ENCODE measurements at places on chromosomes 4 and X.
A peak's percentile ranks its signal among the peaks of the same experiment; 100 is the strongest.

- DNase-seq = no peak
Measured at GRCh38 chr4:114663083-114663482, 64.5 kb downstream of the UGT8 start.

DNA sequence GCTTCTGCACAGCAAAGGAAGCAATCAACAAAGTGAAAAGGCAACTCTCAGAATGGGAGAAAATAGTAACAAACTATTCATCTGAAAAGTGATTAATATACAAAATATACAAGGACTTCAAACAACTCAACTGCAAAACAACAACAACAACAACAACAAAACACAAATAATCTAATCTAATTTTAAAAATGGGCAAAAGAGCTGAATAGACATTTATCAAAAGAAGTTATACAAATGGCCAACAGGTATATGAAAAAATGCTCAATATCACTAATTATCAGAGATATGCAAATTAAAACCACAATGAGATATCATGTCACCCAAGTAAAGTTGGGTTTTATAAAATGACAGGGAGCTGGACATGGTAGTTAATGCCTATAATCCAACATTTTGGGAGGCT, 602.8 kb upstream of the DIAPH2 start:
- DNase-seq = no peak

DNA sequence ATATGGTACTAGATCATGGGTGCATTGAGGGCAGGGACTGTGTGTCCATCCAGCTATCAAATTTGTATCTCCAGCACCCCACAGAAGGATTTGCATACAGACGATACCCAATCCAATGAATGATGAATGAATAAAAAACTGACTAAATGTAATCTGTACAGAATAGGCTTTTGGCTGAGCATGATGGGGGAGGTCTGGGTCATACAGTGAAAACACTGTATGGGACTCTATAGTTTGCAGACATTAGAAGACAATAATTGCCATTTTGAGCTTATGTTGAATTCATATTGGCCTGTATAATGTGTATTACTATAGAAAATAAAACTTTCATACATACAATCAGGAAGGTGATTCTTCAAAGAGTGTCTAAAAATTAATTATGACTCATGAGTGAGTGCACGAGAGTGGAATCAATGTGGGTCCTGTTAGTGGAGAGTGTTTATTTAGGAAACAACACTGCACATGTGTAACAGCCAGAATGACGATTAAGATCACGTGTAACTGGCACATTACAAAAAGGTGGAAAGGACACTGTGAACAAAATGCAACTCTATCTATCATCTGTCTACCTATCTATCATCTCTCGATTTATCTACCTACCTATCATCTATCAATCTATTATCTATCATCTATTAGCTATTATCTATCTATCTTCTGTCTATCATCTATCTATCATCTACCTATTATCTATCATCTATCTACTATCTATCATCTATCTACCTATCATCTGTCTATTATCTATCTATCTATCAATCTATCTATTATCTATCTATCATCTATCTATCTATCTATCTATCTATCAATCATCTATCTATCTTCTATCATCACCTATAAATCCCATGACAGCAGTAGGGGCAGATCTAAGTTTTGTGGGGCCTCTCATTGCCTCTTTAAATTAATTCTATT, 201.3 kb downstream of the PTTG2 start:
- no peak for DNase-seq

- DNase-seq = no peak
Measured at GRCh38 chr4:105725623-105726022, 17.0 kb downstream of the GSTCD start.

DNA sequence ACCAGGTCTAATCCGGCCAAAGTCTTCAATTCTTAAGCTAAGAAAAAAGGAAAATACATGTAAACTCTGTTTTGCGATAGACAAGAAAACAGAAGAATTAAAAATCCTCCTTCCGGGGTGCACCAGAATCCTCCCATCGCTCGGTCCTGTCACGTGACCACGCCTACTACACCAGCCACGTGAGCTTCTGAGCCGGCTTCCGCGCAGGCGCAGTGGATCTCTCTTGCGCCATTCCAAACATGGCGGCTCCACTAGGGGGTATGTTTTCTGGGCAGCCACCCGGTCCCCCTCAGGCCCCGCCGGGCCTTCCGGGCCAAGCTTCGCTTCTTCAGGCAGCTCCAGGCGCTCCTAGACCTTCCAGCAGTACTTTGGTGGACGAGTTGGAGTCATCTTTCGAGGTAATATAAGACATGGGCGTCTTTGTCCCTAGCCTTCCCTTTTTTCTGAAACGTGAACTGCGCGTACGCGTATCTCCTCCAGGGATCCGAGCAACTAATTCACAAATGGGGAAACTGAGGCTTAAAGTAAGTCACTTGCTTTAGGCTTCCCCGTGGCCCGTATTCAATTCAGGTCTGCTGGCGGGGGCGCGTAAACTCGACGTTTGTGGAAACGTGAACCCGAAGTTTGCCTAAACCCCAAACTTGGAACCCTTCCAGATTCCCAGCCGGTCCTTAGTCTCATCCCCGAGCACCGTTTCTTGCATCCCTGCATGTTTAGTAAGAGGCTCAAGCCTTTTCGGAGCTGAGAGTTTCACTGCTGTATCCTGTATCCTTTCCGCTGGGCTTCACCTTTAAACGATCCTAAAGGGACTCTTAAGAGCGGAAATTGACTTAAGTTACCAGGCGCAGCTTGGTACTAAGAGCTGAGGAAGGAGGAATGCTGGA, at the start of gene MED28:
Gene MED28, plus strand, starts transcription at position 226 of the 884 bp plus-strand sequence. Its CDS starts 14 bp downstream, at position 240.
- DNase-seq = peak; percentile 96

DNA sequence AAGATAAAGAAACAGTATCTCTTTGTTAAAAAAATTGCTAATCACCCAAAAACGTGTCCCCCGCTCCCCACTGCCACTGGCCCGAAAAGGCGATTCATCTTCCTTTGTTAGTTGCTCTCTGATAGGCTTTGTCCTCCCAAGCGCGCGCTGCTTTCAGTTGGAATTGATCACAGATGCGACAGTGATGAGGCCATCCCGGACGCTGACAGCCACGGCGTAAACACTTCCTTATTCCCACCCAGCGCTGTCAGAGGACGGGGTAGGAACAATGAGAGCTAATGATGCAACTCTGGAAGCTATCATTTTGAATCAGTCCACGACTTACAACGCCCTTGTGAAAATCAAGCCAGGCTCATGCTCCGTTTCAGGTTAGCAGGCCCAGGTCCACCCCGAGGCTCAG, 21.4 kb downstream of the SOD3 start:
- DNase-seq = no peak

DNA sequence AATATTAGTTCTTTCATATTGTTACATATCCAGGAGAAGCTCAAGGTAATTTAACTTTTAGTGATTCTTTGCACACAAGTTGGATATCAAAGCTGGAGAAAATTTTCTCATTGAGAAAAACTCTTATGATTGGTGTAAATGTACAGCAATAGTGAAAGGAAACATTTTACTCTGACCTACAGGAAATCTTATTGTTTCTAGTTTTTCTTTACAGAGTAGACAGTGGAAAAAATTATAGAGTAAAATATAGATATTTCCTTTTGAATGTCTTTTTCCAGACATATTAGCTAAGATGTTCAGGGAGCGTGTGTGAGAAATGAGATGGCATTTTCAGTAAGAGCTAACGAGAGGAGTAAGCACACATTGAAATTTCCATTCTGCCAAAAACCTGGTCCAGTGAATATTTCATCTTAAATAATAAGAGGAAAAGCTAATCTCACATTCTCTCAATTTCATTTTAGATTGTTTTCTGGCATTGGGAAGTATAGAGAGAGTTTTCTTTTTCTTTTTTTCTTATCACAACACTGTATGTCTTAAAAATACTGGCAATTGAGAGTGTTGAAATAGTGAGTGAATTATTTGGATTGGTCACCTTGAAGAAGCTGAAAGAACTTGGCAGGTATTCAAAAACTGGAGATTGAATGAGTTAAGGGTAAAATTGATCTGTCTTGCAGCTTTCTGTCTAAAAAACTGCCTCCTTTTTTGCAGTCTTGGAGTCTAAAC, 15.6 kb upstream of the ATP8A1 start:
- DNase-seq = no peak

GRCh38 chrX:100315566-100315965, 94.5 kb downstream of the PCDH19 start:
- DNase-seq = no peak

- no peak for DNase-seq
Measured at GRCh38 chr4:71210823-71211222, 128.0 kb upstream of the SLC4A4 start.

GRCh38 chr4:145101091-145101490, 3.0 kb downstream of the ABCE1 start:
- no peak for DNase-seq

GRCh38 chr4:41399231-41399630, 138.7 kb upstream of the LIMCH1 start:
- no peak for DNase-seq

GRCh38 chr4:84146300-84146959, 352.7 kb downstream of the NKX6-1 start:
- DNase-seq = no peak

- no peak for DNase-seq
Measured at GRCh38 chrX:43661521-43662240, 5.6 kb downstream of the MAOA start.

- no peak for DNase-seq
Measured at GRCh38 chr4:21041708-21042107, 341.4 kb downstream of the PACRGL start.

DNA sequence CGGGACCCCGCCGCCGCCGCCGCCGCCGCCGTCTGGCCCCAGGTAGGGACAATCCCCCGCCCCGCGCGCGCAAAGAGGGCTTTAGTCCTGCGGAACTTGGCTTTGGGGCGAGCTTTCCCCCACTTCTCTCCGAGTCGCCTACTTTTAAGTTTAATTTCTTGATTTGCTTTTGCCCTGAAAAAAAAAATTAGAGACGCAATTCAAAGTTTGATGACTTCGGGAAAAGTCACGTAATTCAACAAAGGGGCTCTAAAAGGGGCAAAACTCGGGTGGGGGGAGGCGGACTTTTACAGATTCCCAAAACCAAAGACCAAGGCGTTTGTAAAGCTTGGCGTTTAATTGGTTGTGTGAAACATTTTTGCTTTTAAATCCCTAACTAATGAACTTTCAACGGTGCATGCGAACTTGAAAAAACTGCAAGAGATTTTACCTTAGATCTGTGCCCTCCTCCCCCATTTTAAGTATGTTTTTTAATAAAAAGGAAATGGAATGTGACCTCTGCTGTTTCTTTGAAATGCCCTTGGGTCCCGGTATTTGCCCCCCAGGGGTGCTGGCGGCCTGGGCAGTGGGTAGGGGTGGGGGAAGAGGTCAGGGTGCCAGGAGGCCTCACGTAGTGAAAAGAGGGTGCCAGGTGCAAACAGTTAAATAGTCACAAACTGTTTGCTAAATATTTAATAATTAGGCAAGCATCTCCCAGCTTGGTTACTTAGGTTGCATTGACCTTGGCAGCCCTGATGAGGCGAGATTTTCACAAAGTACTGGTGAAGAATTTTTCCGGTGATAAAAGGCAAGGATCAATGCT, 209.7 kb downstream of the NWD2 start:
- no peak for DNase-seq

GRCh38 chr4:155774033-155774432, 15.2 kb downstream of the GUCY1B1 start:
- DNase-seq = no peak

DNA sequence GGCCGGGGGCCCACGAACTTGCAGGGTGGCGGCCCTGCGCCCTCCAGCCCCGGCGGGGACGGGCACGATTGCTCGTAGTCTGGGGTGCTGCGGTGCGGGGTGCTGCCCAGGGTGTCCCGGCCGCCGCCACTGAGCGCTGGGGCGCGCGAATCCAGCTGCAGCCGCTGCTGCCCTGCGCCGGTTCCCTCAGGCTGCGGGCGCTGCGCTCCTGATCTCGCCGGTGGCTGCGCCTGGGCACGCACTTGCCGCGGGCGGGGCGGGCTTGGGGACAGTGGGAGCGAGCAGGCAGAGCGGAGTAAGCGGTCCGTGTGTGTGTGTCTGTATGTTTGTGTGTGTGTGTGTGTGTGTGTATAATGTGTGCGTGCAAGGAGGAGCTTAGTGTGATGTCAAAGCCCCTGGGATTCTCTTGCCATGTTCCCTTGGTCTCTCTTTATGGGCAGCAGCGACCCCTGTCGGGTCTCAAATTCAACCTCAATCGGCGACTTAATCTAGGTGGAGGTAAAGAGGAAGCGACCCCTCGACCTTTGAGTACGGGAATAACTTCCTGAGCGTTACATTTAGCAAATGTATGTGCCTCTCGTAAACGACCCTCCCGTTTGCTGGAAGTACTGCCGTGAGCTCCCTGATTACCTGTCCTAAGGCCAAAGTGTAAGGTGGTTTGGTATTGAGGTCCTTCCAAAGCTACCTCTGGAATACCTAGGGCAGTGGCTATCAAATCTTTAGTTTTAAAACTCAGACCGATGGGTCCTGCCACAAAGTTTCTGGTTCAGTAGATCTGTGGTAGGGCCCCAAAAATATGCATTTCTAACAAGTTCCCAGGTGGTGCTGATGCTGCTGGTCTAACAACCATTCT, at the start of gene RNF150:
Gene RNF150, minus strand, starts transcription at position 324 of the 853 bp plus-strand sequence.
- DNase-seq = peak; percentile 42
